ENCODE measurements at places on chromosomes 4 and X.

DNA sequence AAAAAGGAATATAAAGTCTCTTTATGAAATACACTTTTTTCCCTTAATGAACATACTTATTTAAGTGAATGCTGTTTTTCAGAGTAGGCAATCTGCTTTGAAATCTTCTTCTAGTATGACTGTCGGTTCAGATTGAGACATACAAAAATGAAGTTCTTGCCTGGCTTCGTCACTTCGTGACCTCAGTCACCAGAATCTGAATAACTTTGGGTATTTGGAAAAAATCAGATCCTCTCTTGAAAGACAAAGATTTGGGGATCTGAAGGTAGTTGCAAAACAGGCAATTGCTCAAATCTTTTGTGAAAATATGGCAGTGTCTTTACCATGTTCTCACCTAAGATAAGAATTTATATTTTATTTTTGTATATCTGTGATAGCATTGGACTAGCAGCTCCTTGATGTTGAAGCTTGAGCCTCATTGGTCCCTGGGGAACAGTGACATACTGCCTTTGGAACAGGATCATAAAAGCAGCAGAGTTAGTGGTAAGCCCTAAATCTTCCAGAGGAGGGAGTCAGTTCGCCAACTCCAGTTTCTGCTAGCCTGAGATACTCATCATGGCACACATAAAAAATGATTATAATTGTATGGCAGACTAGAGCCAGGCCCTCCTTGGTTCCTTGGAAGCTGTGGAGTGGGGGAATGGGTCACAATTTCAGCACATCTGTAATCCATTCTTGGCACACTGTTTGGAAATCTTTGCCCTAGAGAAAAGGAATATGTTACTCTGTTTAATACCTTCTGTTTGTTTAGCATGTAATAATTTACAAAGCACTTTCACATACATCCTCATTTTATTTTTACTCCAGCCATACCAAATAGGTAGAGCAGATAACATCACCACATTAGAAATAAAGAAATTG lies 5.0 kb downstream of the ARFIP1 start:
- peak; percentile 36 for DNase-seq

- no peak for DNase-seq
Observed at GRCh38 chr4:65789341-65789740, 119.1 kb upstream of the EPHA5 start.

- DNase-seq = no peak
Observed at GRCh38 chrX:19924285-19924684, 36.9 kb upstream of the SH3KBP1 start.

DNA sequence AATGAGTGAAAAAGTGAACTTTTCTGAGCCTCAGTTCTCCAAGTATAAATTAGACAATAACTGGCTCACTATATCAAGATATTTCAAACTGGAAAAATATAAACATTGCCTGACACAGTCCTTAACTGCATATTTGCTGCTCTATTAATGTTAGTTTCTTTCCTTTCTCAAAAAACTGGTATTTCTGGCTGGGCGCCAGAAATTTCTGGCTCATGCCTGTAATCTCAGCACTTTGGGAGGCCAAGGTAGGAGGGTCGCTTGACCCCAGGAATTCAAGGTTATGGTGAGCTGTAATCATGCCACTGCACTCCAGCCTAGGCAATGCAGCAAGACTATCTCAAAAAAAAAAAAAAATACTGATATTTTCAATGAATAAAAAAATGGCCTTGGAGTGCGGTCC lies 227.0 kb downstream of the MAGEB17 start:
- DNase-seq = no peak

DNA sequence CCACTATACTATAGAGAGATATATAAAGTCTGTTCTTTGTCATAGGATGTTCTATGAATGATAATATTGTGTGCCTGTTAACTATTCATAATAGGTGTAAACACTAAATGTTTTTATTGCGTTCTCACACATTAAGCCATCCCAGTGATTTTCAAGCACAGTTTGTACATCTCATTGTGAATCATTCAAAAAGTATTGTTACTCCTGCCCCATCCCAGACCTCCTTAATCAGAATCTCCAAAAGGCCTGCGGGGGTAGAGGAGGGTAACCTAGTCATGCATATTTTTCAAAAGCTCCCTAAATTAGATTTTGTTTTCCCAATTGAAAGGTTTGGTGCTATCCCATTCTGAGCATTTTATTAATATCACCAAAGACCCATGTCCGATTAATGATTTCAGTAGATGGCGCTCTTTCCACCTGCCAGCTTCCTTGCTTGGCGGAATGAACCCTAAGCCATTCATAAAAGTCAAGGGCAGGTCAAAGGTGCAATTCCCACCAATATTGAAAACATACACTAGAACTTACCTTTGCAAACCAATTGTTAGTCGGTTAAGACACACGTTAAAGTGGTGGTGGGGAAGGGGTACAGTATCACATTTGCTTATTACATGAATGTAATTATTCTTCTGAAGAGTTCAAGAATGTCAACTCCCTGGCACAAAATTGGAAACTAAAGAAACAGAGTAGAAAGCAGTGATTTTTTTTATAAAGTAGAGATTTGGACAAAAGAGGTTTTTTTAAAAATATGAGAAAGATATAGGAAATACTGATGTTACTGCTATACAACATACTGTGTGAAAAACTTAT lies 5.8 kb upstream of the TET2 start:
- peak; percentile 37 for DNase-seq

DNA sequence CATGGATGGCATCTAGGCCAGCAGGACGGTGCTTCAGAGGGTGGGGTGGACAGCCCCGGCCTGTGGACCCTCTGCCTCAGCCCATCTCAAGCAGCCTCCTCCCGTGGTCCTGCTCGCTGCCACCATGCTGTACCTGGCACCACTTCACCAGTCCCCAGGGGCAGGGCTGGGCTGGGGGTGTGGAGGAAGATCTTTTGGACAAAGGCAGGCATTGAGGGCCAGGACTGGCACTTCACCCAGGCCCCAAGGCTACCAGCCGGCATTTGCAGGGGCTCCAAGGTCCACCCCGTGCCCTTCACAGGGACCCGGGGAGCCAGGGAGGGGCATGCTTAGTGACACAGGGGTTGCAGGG lies 713 bp downstream of the PLXNB3 start:
- no peak for DNase-seq

- DNase-seq = no peak
Observed at GRCh38 chrX:84224741-84225140, 36.7 kb upstream of the RPS6KA6 start.

DNA sequence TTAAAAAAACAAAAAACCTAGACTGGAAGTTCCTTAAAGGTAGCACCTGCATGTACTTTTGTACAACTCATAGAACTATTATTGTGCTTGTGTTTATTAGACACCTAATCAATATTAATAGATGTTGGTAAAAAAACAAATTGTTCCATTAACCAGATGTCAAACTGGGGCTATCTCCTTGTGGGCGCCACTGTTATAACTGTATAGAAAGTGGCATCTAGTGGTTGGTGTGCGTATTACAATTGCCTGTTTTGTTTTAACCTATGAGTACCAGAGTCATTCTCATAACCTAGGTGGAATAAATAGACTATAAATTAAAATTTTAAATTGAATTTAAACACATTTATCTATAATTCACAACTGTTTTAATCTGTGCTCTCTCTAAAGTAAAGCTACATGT lies 97.4 kb downstream of the COL4A5 start:
- peak; percentile 8 for DNase-seq

GRCh38 chr4:172895699-172896098 lies 272.9 kb upstream of the GALNT7 start:
- no peak for DNase-seq

GRCh38 chr4:147366164-147366563 lies 114.7 kb upstream of the EDNRA start:
- DNase-seq = no peak

DNA sequence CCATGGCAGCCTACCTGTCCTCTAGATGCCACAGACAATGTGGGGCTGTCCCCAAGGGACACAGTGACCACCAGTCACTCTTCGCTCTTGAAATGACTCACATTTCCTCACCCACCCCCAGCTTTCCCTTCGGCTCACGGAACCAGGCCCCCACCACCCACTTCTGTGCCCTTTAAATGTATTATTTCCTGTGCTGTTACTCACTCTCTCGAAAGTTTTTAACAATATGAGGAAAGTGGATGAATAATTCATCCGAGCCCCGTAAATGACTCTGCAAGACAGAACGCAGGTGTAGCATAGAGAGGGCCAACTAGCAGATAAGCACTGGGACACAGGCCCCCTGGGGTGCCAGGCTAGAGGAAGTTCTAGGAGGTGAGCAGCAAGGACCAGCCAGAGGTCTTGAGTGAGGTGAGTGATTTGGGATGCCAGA lies 179.5 kb upstream of the TBL1X start:
- DNase-seq = no peak

- DNase-seq = no peak
Observed at GRCh38 chr4:128373628-128374027, 86.0 kb upstream of the PGRMC2 start.

DNA sequence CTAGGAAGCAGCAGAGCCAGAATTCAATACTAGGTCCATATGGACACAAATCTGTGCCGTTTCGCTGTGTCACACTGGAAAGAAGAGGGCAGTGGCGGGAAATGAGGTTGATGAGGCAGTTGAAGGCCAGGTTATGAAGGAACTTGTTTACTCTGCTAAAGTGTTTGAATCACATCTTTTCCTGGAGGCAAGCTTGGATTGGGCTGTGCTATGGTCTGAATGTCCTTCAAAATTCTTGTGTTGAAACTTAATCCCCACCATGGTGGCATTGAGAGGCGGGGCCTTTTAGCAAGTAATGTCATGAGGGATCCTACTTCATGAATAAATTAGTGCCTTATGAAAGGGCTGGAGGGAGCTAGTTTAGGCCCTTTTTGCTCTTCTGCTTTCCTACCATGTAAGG lies 2.1 kb upstream of the ERCC6L start:
- no peak for DNase-seq

GRCh38 chr4:176342384-176342783 lies 22.6 kb downstream of the SPCS3 start:
- no peak for DNase-seq

- DNase-seq = no peak
Observed at GRCh38 chrX:13750812-13751211, 16.3 kb downstream of the OFD1 start.

- DNase-seq = no peak
Observed at GRCh38 chr4:111664308-111664945, 480.8 kb upstream of the FAM241A start.

DNA sequence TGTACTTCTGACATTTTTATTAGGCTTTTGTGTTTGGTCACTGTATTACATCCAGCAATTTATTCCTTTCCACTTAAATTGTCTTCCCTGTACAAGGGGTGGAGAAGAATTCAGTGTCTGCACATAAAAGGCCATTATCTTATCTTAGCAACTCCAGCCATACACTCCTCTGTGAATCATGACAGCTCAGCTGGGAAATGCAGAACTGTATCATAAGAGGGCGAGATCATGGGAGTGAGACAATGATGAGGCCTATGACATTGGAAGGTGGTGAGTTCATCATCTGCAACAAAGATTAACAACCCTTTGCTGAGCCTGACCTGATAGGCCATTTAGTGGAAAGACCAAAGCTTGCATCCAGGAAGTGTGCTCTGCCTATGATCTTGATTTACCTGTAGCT lies 33.3 kb downstream of the SLIT2 start:
- no peak for DNase-seq

- no peak for DNase-seq
Observed at GRCh38 chr4:168743601-168744000, 246.7 kb downstream of the PALLD start.

- DNase-seq = no peak
Observed at GRCh38 chr4:94168321-94168720, 39.3 kb upstream of the SMARCAD1 start.

DNA sequence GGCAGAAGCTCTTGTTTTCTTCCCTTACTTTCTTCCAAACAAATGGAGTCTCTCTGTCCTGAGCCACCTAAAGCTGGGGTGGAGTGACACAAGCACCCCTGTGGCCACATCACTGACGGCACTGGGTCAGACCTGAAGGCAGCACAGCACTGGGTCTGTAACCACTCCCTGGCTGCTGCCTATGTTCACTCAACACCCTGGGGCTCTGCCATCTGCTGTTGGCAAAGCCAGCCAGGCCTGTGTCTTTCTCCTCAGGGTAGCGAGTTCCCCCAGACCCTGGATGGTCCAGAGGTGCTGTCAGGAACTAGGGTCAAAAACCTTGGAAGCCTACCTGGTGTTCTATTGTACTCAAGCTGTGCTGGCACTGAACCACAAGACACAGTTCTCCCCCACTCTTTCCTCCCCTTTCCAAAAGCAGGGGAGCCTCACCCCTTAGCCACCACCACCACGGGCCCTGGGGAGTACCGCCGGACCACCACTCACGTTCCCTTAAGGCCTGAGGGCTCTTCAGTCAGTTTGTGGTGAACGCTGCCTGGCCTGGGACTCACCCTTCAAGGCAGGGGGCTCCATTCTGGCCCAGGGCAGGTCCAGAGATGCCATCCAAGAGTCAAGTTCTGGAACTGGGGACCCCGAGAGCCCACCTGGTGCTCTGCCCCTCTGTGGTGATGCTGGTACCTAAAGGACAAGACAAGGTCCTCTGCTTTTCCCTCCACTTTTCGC lies 31.5 kb downstream of the TMEM271 start:
- no peak for DNase-seq

- DNase-seq = no peak
Observed at GRCh38 chr4:150079081-150079581, 886 bp downstream of the DCLK2 start.

DNA sequence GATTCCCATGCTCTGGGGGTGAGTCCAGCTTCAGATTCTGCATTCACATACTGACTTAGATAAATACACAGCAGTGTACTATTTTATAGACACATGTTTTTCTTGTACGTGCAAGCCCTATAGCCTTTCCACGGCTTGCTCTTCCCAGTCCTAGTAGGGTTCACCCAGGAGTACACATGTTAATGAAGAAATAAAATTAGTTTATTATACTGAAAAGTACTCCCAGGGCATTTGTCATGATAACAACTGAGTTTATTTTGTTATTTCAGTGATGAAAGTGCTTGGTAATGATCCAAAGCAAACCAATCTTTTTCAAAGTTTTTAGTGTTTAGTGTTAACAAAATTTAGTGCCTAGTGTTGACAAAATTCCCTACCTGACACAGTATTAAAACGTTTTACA lies 21.3 kb downstream of the MAPK10 start:
- DNase-seq = no peak

DNA sequence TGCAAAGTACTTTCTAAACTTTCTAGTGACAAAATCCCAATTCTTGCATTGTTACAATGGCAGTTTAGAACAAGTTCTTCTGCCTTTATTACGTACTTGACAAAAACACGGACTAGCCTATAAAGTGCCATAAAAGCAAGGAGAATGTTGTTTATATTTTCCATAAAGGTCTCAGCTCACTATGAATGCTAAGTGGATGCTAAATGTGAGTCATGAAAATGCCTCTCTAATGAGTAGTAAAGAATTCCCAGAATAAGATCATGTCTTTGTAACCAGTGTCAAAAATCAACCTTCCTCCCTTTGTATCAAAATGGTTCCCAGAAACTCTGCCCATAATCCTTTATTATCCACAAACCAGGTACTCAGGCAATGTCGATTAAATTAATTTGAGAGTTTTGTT lies 539.8 kb upstream of the SLIT2 start:
- no peak for DNase-seq

- DNase-seq = no peak
Observed at GRCh38 chr4:140368686-140369085, 4.8 kb upstream of the SCOC start.
